ENCODE measurements at places on chromosomes 3 and 15.
A peak's percentile ranks its signal among the peaks of the same experiment; 100 is the strongest.

- DNase-seq, result peak; percentile 49
- H3K4me3 ChIP-seq, result no peak overlapping the region
- H3K27me3 ChIP-seq, result no peaks in the 10 kb centered on the region
- H3K36me3 ChIP-seq, result no peaks in the 10 kb centered on the region
Measured at GRCh38 chr3:11544412-11545181, 99.1 kb downstream of the VGLL4 start.

DNA sequence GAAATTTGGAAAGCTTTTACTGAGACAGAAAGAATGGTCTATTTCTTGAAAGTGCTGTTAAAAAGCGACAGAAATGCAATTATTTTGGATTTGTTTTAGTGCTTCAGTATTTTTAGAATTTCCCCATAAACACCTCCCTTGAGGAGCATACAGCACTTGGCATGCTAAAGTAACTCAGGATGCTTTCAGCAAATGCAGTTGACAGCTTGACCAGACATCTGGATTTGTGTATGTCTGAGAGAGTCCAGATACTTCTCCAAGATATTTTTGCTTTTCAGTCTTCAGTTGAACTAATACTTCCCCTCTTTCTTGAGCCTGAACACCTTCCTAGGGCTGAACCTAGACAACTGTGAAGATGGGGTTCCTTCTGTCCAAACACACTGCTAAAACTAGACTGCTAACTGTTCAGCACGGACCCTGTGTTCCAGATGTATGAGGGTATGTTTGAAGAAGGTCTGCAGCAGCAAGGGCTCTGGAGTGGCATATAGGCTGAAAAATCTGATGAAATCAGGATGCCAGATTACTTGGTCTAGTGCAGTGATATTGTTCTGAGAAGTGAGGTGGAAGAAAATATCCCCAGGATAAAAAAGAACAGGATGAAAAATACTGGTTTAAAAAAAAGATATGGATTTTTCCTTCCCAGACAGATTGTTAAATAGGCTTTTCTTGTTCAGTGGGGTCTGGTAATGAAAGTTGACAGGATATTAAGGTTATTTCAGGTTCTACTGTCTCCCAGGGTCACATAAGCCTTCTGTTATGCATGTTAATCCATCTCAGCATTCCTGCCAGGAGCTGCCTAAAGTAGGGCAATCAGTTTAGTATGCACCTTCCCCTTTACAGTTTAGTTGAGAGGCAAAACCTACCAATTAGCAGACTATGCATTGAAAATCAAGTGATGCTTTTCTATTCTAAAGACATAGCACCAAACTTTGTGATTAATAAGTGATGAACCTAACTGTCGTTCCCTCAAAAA, 516.9 kb upstream of the TBL1XR1 start:
- no peaks in the 10 kb centered on the region for H3K27me3 ChIP-seq
- H3K4me1 ChIP-seq, result no peaks in the 10 kb centered on the region
- DNase-seq, result no peak
- H3K27ac ChIP-seq, result no peak overlapping the region
- H3K4me3 ChIP-seq, result no peak overlapping the region

DNA sequence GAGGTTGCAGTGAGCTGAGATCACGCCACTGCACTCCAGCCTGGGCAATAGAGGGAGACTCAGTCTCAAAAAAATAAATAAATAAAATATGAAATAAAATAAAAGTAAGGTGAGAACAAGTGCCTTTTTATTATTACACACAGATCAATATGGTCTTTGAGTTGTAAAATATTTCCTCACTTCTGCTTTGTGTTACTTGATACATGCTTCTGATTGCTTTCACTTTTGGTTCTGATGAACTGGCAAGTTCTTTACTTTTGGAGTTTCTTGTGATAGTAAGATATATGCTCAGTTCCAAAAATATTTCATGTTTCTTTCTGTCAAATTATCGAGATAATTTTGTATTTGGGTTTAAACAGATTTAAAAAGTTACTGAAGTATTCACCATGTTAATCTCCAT, 16.6 kb upstream of the GYG1 start:
- peak overlapping the region; percentile 24 for H3K4me3 ChIP-seq
- H3K27ac ChIP-seq, result no peak overlapping the region
- no peaks in the 10 kb centered on the region for H3K4me1 ChIP-seq

DNA sequence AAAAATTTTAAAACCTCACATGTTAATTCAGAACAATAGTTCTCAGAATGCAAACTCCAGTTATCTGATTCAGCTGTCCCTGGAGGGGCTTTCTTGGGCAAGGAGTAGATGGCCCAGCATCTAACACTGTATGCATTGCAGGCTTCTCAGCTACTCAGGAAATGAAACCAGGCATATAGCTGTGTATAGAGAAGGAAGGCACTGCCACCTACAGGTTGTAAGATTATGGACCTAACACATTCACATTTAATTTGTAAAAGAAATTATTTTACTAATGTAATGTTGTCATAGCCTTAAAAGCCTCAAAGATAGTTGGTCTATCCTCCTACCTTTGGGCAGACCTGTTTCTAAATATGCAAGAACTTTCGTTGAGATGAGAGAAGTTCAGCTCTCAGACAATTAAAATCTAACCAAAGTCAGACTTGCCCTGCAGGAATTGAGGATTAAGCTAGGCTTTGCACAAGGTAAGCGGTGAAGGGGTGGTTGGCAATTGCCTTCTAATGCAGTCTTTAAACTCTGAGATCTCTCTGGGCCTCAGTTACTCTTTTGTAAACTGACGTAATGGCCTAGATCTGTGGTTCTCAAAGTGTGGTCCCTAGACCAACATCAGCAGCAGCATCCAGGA, 132.8 kb upstream of the SLC24A5 start:
- no peaks in the 10 kb centered on the region for H3K4me1 ChIP-seq
- H3K36me3 ChIP-seq, result no peaks in the 10 kb centered on the region
- no peak overlapping the region for H3K27ac ChIP-seq
- no peak overlapping the region for H3K4me3 ChIP-seq
- no peaks in the 10 kb centered on the region for H3K27me3 ChIP-seq
- DNase-seq, result no peak

- H3K27me3 ChIP-seq, result no peaks in the 10 kb centered on the region
- H3K27ac ChIP-seq, result peak overlapping the region; percentile 8
- H3K4me1 ChIP-seq, result peaks cover 46% of the 10 kb centered on the region
- H3K36me3 ChIP-seq, result no peaks in the 10 kb centered on the region
- DNase-seq, result no peak
Measured at GRCh38 chr3:86991840-86992435, 989 bp upstream of the VGLL3 start.
